ENCODE measurements at places on chromosomes 12 and 14.

- no peak for DNase-seq
These were observed 54.3 kb upstream of the KCNJ8 start for GRCh38 chr12:21828779-21829178.

GRCh38 chr12:99627459-99627858 lies 20.1 kb upstream of the GARIN6 start:
- DNase-seq: no peak

DNA sequence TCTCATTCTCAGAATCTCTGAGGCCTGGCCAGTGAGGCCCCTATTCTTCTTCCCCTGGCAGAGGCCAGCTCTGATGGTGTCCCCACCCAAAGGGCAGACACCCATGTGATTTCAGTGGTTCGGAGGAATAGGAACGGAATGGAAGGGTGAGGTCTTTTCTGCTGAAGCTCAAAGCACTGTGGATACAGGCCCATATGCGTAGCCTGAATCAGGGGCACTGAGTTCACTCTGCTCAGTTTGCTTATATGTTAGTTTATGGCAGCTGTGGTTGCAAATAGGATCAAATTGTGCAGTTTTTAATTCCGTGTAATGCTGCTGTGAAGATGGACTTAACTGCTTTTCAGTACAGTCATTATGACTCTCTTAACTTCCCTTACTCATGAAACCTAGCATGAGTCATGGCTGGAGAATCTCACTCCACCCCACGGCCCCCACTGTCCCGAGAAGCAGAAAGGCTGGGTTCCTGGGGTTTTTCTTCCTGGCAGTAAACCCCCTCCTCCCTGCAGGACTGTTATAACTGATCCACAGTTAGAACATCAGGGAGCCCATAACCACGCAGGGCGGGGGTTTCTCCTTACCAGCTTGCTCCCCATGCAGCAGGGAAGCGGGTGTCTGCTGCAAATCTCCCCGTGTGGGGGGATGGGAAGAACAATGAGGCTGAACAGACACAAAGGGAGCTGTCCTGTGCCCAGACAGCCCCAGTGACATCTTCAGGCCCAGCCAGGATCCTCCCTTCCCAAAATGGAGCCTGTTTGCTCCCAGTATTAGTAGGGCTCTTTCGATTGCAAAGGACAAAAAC lies 122.7 kb downstream of the SLC38A6 start:
- DNase-seq: peak; percentile 59

- DNase-seq: no peak
These were observed 3.0 kb downstream of the PAWR start for GRCh38 chr12:79687711-79688260.

Data from activated CD4-positive, alpha-beta memory T cell treated with anti-CD3 and anti-CD28 coated beads, Interleukin-2, amount 10 ng/mL, durations not matched to agents 7 days and 5 days (primary cell).